ENCODE measurements at places on chromosomes 1 and 21.

DNA sequence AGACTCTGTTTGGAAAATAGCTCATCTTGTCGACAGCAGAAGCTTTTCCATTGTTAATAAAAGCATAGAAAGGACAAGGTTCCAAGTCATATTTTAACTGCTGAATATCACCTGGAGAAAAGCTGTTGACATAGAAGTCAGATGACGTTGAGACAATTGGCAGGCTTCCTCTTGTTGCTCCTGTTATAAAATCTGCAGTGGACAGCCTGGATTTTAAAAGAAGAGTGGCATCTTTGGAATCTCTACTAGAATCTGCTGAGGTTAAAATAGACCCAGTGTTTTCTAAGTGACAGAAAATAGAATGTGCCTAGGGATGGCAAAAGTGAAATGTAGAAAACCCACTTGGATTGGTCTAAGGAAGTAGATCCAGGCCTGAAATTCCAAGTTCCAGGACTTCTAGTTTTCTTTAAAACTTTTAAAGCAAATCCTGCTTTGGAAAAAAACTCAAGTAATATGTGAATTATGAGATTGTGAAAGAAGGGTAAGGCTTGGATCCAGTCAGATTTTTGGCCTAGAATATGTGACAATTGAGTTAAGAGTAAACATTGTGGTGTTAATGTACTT is 53.6 kb upstream of the NEXN start:
- DNase-seq, result no peak

GRCh38 chr1:212722270-212722957 is 22.8 kb upstream of the BATF3 start:
- DNase-seq, result no peak

- DNase-seq, result no peak
These were observed 113.7 kb downstream of the RUNX1 start for GRCh38 chr21:34935452-34935851.

DNA sequence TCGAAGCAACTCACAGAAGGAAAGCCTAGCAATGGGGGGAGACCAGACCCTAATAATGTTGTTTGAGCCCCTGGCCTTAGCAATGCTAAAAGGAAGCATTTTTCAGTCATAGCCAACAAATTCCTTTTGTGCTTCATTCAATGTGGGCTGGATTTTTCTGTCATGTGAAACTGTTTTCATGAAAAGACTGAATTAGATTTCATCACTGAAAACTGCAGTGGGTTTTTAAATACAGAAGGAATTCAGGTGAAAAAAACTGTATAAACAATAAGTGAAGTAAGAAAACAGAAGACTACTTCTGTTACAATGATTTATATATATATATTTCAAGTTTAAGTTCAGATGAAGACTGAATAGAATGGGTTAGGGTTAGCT is 204.8 kb downstream of the SMYD3 start:
- no peak for DNase-seq

DNA sequence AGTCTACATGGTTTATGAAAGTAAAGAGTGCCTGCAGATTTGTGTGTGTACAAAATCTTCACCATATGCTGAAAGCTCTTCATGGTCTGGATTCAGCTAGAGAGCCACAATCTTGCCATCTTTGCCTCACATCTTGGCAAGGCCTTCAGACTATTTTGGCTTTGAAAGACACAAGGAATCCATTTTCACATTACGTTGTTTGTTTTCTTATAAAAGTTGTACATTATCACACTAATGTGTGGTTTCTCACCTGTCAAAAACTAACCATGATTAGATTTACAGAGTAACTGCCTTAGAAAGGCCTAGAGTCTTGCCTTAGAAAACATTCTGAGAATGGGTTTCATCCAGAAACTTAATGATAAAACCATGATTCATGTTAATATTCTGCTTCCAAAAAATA is 494.6 kb downstream of the NEGR1 start:
- no peak for DNase-seq

DNA sequence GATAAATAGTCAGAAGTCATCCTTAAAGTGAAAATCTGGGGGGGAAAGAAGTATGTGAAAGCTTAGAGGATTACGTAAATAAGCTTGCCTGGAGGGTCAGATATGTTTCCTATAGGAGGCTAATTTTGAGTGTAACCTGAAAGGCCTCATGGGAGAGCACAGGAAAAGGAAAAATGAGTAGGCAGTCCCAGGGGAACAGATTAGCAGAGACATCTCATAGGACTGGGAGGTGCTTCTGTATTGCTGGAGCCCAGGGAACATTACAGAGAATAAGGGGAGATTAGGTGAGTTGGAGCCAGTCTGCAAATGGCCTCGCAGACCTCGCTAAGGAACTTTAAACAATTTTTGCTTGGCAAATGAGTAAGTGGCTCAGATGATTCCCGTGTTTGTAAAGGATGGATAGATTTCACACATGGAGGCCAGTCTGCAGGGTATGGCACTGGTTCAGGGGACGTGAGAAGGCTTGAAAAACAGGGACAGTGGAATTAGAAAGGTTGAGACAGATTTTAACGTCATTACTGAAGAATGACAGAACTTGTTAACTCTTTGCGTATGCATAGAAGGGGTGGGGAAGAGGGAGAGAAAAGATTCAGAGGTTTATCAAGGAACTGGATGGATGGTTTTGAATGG is 149.1 kb downstream of the GREM2 start:
- DNase-seq, result no peak

GRCh38 chr1:170215072-170215885 is 69.5 kb downstream of the NTMT2 start:
- no peak for DNase-seq

- no peak for DNase-seq
These were observed 90.1 kb upstream of the IRF2BP2 start for GRCh38 chr1:234699795-234700665.

GRCh38 chr1:10760566-10761502 is 35.6 kb downstream of the CASZ1 start:
- DNase-seq, result no peak

- no peak for DNase-seq
These were observed 487.9 kb downstream of the NPHP4 start for GRCh38 chr1:5504364-5504740.

GRCh38 chr1:85174503-85174902 is 26.3 kb downstream of the SYDE2 start:
- DNase-seq, result no peak

DNA sequence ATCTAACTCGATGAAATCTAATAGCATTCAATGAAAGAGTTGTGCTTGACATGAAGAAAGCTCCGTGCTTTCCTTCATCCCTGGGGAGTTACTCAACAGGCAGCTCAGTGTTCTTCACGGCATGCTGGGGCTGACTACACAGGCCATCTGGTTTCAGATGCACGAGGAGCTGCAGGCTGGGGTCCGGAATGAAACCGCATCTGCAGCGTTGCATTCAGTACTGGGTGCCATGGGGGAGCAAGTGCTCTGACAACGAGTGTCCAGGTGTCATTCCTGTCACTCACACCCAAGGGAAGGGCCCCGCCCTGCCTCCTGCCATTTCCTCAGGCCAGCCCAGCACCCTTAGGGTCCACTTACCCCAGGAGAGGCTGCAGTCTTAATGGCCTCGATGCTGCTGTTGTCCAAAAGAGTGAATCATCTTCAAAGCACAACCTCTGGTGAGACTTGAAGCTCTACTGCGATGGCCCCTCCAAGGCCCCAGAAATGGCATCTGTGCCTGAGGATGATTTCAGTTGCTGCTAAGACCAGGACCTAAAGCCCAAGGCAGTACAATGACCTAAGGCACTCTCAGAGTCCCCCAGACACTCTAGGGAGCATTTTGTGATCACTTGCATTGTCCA is 61.4 kb downstream of the STUM start:
- DNase-seq, result no peak

- DNase-seq, result no peak
These were observed 109.4 kb downstream of the NAV1 start for GRCh38 chr1:201648066-201648906.

- DNase-seq, result no peak
These were observed 119.8 kb downstream of the ZZZ3 start for GRCh38 chr1:77562596-77563150.

GRCh38 chr1:7517611-7518330 is 253.3 kb upstream of the VAMP3 start:
- no peak for DNase-seq

- no peak for DNase-seq
These were observed 120.5 kb upstream of the HMGB4 start for GRCh38 chr1:33743221-33743998.

DNA sequence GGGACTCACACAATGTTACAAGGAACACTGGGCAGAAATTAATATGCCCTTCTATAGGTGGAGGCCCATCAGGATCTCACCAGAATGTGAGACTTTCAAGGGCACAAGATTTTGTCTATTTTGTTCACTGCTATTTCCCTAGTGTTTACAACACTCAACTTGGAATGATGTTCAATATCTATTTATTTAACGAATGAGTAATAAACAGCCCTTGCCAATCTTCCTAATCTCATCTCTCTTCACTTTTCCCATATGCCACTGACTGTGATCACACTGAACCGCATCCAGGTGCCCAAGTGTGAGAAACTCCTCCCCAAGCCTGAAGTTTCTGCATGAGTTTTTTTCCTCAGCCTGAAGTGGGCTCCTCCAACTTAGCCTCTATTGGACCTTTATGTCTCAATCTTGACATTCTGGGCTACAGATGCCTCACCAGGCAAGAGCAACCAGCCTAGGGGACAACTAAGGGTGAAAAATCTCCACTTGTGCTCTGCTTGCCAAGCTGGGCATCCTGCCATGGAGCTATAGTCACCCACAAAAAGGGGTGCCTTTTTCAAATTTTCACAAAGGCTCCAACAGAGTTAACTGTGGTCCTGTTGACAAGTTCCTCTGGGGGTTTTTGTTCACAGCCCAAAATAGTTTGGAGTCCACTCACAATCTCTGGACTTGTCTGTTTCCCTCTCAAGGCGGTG is 105.6 kb downstream of the PLPP3 start:
- DNase-seq, result no peak

DNA sequence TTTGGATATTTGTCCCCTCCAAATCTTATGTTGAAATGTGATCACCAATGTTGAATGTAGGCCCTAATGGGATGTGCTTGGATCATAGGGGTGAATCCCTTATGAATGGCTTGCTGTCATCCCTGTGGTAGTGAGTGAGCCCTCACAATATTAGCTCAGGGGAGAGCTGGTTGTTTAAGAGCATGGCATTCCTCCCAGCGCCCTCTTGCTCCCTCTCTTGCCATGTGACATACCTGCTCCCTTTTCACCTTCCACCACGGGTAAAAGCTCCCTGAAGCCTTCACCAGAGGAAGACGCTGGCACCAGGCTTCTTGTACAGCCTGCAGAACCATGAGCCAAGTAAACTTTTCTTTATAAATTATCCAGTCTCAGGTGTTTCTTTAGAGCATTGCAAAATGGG is 305.6 kb downstream of the KCTD3 start:
- DNase-seq, result no peak

GRCh38 chr1:41537788-41538351 is 53.4 kb upstream of the EDN2 start:
- no peak for DNase-seq

- DNase-seq, result no peak
These were observed 36.2 kb downstream of the CACHD1 start for GRCh38 chr1:64505944-64506655.

- no peak for DNase-seq
These were observed 83.6 kb upstream of the CNTN2 start for GRCh38 chr1:204959374-204959773.
